ENCODE measurements at places on chromosomes 6 and 20.

DNA sequence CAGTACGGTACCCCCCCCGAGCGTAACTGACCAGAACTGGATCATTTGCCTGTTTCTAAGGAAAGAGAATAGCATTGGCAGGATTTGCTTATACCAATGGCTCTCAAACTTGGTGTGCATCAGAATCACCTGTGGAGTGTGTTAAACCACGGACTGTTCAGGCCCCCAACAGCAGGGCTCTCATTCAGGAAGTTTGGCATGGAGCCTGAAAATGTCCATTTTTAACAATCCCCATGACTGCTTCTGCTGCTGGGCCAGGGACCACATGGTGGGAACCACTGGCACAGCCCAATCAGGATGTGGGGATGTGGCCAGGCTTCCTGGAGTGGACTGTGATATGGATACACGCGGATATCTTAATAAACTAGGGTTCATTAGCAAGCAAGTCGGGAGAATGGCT is 53.9 kb downstream of the GTF2H5 start:
- DNase-seq = no peak

- peak; percentile 14 for DNase-seq
These were observed 171.1 kb downstream of the MCHR2 start for GRCh38 chr6:99822741-99823512.

DNA sequence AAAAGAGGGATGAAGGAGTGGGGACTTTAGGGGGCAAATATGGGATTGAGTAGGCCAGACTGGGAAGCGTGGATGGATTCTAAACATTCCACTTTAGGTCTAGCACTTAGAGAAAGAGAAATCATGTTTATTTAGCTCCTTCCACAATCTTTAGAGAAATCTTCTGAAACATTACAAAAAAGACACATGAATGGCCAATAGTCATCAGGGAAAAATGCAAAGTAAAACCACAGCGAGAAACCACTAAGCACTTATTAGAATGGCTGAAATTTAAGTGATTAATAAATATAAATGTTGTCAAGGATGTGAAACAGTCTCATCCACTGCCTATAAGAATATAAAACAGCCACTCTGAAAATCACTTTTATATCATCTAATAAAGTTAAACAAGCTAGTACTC is 46.9 kb downstream of the HLA-A start:
- no peak for DNase-seq

GRCh38 chr6:155881826-155882526 is 426.3 kb upstream of the NOX3 start:
- no peak for DNase-seq

DNA sequence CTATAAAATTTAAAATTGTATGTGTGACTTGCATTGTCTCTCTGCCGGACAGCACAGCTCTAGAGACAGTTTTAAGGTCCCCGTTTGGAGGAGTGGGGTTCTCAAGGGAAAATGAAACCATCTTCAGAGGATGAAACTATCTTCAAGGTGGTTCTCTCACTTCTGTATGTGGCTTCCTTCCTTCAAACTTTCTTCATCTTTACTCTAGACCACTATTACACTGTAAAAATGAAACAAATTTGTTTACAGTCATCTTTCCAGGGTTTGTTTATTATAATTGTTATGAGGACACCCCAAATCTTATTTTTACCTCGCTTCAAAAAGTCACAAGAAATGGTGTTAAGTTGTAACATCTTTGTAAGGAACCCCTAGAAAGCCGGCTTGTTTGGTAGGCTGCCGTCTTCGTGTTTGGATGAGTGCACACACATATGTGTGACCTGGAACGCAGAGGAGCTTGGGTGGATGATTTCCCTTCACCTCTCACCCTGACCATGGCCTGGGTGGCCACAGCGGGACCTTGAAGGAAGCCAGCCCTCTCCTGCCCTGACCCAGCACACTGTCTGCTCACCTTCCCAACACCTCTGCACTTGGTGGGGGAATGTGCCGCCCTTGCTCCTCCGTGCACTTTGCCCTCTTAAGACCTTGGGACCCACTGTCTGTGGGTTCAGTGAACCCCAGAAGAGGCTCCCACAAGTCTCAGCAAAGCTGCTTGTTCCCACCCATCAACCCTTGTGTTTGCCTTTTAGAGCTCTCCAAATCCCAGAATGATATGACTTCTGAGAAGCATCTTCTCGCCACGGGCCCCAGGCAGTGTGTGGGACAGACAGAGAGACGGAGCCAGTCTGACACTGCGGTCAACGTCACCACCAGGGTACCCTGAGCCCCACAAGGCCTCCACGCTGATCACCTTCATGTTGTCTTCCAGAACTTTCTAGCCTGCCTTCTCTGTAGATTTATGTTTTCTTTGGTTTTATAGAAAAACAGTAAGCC is 67.8 kb downstream of the SYTL3 start:
- no peak for DNase-seq

DNA sequence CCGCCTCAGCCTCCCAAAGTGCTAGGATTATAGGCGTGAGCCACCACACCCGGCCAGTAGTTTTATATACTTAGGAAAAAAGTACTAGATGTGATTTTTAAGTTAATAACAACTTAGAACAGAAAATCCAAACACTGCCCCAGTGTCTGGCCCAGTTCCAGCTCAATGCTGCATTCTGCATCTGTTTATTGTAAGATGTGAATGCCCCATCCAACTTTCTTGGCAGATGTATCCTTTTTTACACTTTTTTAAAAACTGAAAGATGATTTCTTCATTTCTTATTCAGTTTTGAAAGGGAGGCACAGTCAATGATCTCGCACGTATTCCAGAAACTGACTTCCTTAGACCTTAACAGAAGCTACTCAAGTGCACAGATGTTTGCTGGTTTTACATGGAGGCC is 85.6 kb upstream of the SRSF6 start:
- DNase-seq = no peak

DNA sequence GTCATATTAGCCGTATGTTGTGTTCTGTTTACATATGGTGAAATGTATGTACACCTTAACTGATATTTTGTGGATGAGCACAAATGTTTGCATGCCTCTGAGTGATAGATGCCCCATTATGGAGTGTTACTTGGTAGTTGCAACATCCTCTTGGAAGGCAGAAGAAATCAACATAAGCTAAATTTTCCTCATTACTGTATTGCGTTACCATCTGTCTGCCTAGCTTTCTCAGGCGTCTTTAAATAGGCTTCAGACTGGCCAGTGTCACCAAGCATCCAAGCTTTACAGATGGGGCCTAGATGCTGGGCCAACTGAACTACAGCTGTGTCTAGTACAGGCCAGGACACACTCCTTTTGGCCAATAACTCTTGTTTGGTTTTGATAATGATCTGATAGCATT is 250.6 kb downstream of the SAMD5 start:
- no peak for DNase-seq

DNA sequence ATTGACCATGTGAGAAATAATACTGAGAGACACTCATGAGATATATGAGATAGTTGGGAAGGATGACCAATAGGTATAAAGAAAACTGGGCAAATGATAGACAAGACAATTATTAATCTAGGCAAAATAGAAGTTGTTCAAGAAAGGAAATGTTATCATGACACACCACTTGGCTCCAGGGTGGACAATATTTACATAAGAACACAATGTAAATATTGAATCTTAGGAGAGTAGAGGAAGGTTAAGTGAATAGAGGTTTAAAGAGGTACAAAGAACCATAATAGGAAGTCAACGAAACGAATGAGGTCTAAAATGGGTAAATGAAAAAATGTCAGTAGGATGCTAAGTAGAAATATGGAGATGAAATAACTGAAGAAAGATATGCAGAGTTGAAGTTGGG is 126.5 kb downstream of the MBOAT1 start:
- DNase-seq = no peak

- no peak for DNase-seq
These were observed 6.0 kb upstream of the LATS1 start for GRCh38 chr6:149723771-149724417.

- no peak for DNase-seq
These were observed 125.7 kb upstream of the HDAC2 start for GRCh38 chr6:114096561-114097172.

DNA sequence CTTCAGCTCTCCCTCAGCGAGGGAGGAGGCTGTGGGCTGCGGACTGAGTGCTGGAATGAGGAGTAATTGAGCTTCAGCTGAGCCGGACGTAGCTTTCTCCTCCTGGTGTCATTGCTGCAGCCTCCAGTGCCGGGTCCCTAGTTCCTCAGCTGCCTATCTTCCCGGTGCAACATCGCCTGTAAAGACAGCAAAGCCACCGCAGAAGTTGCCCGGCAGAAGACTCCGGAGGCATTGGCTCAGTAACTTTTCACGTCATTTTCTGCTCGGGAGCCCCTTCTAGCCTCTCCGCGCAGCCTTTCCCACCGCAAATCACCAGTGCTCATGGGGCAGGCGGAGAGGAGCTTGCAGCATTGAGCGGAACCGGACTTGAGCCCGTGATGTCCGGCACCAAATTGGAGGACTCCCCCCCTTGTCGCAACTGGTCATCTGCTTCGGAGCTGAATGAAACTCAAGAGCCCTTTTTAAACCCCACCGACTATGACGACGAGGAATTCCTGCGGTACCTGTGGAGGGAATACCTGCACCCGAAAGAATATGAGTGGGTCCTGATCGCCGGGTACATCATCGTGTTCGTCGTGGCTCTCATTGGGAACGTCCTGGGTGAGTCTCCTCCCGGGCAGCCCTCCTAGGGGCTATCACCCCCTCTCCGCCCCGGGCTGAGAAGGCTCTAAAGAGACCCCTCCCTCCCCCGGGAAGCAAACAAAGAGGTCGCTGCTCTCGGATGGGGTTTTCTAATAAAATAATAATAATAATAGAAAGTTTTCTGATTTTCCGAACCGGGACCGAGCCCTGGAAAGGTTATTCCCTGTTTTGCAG is at the start of gene HCRTR2:
Gene HCRTR2, plus strand, starts transcription at position 305 of the 816 bp plus-strand sequence. Its CDS starts 73 bp downstream, at position 378.
- DNase-seq = no peak

- DNase-seq = no peak
These were observed 106.5 kb upstream of the TRAF3IP2 start for GRCh38 chr6:111711984-111712752.

- no peak for DNase-seq
These were observed 2.1 kb upstream of the RPS12 start for GRCh38 chr6:132812255-132812732.

DNA sequence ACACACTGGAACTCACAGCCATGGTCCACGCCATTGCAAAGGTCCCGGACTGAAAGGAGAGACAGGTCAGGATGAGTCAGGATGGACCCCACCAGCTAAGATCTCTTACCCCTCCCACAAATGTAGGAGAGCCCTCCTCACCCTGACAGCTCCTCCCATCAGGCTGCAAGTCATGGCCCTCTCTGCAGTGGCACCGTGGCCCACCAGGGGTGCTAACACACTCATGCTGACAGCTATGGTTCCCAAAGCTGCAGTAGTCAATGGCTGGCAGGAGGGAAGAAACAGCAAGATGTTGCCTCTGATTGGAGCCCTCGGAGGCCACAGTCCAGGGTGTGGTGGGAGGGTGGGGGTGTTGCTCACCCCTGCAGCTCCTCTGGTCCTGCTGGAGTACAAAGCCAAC is 5.7 kb upstream of the RBPJL start:
- no peak for DNase-seq

DNA sequence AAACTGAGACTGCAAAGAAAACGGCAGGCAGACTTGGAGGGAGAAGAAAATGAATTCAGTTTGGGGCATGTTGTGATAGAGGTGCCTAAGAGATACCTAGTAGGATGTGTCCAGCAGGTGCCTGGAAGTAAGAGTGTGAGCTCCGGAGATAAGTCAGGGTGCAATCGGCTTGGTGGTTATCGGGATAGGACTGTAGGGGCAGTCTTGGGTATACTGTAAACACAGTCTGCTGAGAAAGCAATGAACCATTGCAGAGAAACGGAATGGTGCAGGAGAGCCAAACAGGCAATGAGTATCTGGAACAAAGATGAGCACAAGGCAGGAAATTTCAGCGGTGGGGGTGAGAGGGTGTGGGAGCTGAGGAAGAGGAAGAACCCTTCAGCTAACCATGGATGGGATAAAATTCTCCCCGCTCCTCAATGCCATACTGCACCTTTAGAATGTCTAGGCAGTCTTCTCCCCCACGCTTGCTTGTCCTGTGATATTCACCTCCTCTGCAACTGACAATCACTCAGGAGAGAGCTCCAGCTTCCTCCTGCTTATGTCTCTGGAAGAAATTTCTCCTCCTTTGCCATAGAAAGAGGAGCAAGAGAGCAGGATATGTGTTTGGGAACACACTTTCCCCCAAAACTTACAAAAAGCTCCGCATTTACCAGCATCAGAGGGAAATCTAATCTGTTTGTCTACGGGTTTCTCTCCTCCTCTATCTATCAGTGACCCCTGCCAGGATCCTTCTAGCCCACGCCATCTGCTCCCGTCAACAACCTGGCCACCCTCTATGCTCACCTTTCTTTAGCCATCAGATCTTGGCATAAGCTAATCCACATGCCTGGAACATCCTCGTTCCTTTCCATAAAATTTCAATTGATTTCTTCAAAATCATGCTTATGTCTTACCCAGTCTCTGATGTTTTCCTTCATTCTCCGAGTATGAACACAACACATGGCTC is 381.7 kb upstream of the JARID2 start:
- no peak for DNase-seq

DNA sequence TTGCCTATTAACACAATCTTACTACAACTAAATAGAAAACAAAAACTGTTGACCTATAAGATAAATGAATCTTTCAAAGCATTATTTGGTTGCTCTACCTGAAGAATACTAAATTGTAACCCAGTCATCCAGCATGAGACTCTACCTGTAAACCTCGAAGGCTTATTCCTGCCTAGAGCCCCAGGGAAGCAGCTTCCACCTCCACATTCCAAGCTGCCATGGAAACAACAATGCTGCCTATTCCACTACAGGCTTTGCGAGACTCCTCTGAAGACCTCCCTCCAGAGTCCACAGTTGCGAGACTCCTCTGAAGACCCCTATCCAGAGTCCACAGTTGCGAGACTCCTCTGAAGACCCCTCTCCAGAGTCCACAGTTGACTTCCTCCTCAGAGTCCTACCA is 15.7 kb downstream of the GMDS start:
- DNase-seq = no peak

DNA sequence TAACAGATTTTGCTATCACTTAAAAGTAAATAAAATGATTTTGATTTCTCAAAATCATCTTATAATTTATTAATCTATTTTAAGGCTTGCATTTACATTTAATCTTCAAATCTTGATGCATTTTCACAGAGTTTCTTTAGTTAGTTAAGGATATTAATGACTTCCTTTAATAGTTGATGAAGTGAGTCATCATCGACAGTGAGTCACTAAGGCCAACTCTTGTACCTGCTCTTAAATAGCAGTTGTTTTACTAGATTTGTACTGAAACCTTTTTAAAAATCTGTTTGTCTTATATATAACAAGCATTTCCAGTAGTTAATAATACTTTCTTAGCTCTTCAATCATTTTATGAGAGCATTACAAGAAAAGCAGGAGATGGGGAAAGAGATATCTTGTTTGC is 191.7 kb downstream of the ESR1 start:
- DNase-seq = no peak

- no peak for DNase-seq
These were observed 24.3 kb downstream of the TFAP2B start for GRCh38 chr6:50842861-50843384.

GRCh38 chr20:43220612-43221011 is 30.9 kb upstream of the PTPRT start:
- DNase-seq = no peak
